ENCODE measurements at places on chromosomes 1 and 21.

- DNase-seq: no peak
Observed at GRCh38 chr1:218341325-218341724, 3.8 kb upstream of the TGFB2 start.

DNA sequence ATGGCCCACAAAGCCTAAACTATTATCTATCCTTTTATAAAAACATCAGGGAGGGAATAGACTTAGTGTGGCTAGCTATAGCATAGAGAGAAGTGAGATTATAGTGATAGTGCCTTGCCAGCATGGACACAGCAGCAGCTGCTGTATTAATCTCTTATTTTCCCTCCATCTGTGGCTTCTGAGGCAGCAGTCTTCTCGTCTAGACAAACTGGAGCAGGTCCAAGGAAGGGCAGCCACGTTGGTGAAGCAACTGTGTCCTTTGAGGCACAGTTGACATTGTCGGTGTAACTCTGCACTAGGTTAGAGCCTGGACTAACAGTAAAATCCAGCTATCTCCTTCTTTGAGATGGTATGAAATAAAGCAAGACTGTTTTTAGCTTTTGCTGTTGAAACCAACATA, 131.3 kb downstream of the CACHD1 start:
- DNase-seq: no peak

DNA sequence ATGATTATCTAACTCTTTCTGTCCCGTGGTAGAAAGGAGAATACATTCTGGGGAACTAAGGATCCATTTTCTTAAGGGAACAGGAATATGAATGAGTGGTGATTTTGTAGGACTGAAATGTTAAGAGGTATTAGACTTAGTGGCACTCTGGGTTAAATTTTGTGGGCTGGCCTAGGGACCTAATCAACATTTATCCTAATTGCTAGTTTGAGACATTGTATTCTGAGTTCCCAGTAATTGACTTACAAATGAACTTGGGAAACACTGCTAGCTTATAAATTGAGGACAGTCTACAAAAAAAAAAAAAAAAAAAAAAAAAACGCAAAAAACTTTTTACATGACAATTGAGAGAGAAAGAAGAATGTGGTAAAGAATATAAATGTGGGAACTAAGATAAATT, 136.6 kb upstream of the ZP4 start:
- no peak for DNase-seq

DNA sequence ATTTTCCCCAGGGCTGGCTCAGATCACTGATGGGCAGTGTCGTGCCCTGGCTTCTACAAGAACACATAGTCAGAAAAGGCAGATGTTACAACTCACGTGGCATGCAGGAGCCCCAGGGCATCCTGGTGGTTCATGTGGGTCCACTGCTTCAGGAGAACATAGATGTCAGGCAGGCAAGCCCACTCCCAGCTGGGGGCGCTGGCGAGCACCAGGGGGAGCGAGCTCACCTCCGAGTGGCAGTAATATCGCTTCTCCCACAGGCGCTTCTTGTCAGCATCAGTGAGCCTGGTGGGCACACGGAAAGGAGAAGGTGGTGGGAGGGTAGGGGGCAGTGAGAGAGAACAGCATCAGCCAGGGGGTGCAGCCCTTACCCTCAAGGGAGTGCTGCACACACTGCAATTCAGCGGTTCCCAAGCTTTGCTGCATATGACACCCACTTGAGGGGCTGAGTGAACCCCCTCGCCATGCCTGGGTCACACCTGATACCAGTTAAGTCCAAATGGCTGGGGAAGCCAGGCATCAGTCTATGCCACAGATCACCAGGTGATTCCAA, 34.3 kb upstream of the PPP1R15B start:
- DNase-seq: no peak
